Left ventricle myocardium inferior (tissue), 1 donor: ENCODE measurements at places on chromosomes 3 and 15.

- no peak for DNase-seq
Observed at GRCh38 chr3:39592311-39593050, 125.0 kb downstream of the MOBP start.

- DNase-seq: no peak
Observed at GRCh38 chr3:123068601-123069381, 2.0 kb downstream of the PDIA5 start.

DNA sequence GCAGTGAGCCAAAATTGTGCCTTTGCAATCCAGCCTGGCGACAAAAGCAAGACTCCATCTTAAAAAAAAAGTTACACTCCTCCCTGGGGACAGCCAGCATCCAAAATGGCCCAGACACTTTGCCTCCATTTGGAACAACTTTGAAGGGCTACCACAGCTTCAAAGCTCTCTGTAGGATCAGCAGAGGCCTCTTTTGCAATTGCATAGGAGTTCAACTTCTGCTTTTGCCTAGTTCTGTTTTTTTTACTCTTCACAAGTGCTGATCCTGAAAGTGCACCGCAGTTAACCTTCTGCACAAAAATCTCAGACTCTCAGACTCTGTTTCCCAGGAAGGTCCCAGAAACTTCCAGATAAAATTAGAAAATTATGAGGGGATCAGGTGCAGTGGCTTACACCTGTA, 25.2 kb upstream of the SLC4A7 start:
- no peak for DNase-seq

GRCh38 chr3:162103808-162104207, 607.2 kb downstream of the OTOL1 start:
- no peak for DNase-seq

- DNase-seq: no peak
Observed at GRCh38 chr3:106703524-106703923, 673.7 kb upstream of the CCDC54 start.

GRCh38 chr3:33456756-33457155, 16.6 kb upstream of the UBP1 start:
- DNase-seq: no peak

DNA sequence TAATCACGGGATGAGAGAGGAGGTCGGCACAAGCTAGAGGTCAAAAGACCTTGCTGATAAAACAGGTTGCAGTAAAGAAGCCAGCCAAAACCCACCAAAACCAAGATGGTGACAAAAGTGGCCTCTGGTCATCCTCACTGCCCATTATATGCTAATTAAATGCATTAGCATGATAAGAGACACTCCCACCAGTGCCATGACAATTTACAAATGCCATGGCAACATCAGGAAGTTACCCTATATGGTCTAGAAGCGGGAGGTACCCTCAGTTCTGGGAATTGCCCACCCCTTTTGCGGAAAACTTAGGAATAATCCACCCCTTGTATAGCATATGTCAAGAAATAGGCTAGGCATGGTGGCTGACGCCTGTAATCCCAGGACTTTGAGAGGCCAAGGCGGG, 4.3 kb upstream of the ULK4 start:
- no peak for DNase-seq

GRCh38 chr3:109803274-109803673, 465.9 kb upstream of the DPPA4 start:
- DNase-seq: no peak

- no peak for DNase-seq
Observed at GRCh38 chr3:160812304-160812703, 56.3 kb downstream of the PPM1L start.

- no peak for DNase-seq
Observed at GRCh38 chr3:186520957-186521842, 23.0 kb downstream of the CRYGS start.

GRCh38 chr3:25558796-25559195, 105.9 kb downstream of the TOP2B start:
- DNase-seq: no peak

DNA sequence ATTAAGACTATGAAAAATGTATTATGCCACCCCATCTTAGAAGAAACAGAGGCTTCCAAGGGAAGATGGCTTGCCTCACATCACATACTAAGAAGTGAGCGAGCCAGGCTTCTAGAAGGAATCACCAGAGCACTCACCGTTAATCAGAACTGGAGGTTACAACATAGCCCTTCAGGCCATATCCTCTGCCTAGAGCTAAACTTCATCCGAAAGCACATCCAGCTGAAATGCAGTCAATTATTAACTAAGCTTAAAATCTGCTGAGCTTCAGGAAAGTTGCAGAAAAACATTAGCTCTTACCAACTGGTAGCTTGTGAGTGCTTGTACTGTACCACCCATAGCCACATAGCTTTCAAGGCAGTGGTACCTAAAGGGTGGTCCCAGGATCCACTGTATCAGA, 483.2 kb downstream of the TBL1XR1 start:
- DNase-seq: no peak

DNA sequence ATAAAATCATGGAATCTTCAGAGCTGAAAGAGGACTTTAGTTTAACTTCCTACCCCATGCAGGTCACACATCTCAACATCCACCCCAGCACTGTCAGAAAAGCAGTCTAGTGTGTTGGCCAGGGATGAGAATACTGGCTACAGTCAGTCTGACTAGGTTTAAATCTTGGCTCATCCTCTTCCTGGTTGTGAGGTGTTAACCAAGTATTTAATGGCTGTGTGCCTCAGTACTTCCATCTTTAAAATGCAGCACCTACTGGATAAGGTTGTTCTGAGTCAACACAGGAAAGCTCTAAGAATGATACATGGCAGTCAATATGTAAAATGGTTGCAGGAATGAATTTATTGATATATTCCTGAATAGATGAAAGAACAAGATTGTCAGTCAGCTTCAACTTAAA, 3.1 kb downstream of the CFAP44 start:
- no peak for DNase-seq

GRCh38 chr3:125154110-125154509, 58.4 kb downstream of the SLC12A8 start:
- DNase-seq: no peak

- no peak for DNase-seq
Observed at GRCh38 chr3:185347399-185347798, 15.5 kb upstream of the MAP3K13 start.

- no peak for DNase-seq
Observed at GRCh38 chr15:72856549-72857040, 73.0 kb upstream of the ADPGK start.

DNA sequence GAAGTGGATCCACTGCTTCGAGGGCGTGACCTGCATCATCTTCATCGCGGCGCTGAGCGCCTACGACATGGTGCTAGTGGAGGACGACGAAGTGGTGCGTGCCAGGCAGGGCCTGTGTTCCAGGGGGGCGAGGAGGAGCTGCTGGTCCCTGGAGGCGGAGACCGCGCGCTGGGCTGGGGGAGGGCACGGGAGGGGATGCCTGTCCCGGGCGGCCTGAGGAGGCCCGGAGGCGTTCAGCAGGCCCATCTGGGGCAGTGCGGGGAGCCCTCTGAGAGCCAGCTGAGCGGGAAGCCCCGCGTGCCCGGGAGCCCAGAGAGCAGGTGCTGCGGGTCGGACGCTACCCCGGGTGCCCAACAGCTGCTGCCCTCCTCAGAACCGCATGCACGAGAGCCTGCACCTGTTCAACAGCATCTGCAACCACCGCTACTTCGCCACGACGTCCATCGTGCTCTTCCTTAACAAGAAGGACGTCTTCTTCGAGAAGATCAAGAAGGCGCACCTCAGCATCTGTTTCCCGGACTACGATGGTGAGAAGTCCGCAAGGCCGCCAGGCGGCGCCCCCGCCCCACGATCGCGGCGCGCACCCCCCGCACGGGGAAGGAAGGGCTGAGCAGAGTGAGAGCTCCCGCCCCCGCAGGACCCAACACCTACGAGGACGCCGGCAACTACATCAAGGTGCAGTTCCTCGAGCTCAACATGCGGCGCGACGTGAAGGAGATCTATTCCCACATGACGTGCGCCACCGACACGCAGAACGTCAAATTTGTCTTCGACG, 2.9 kb downstream of the GNAT1 start:
- peak; percentile 65 for DNase-seq

- no peak for DNase-seq
Observed at GRCh38 chr3:44077267-44077666, 164.4 kb upstream of the TOPAZ1 start.

GRCh38 chr3:28743831-28744230, 395.2 kb upstream of the AZI2 start:
- no peak for DNase-seq

DNA sequence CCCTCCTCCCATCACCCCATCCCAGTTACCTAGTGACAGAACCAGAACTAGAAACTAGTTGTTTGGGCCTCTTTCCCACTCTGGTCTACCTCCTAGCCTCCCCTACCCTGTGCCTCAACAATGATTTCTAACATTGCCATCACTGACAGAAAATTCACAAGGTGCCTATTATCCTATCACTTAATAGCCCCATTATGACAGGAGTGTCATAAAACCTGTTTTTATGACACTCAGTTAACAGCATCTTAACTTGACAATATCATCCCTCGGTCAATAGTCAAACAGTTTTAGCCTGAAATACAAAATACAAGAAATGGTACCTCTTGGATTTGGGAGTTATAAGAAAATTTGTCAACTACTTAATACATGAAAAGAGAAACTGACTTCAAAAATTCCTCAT, 46.5 kb downstream of the ULK4 start:
- no peak for DNase-seq

- no peak for DNase-seq
Observed at GRCh38 chr3:182491577-182491976, 301.7 kb upstream of the ATP11B start.

GRCh38 chr3:72786668-72787067, 61.6 kb downstream of the SHQ1 start:
- no peak for DNase-seq

- no peak for DNase-seq
Observed at GRCh38 chr3:127233371-127233770, 40.4 kb downstream of the PRR23E start.
